ENCODE measurements at places on chromosomes 6 and 20. TPM values are rescaled to one million over a fixed set of nuclear protein-coding genes. Genes with fewer than 3 reads are reported as not detected.

The DLK2 gene
- 0.92 TPM for total RNA-seq

DNA sequence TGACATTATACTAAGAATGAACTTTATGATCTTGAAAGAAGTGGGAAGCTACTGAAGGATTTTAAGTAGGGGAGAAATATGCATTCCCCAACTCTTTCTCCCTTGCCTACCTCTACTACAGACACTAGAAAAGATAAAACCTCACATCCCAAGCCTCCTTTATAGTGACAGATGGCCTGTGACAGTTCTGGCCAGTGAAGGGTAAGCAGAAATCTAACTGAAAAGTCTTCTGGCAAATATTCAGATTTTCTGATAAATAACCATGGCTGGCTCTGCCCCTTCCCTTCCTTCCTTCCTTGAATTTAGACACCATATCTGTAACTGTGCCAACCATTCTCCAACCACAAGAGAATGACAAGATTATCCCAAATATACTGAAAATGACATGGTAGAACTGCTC lies 10.2 kb upstream of the BEND6 start:
- DNase-seq, result no peak

DNA sequence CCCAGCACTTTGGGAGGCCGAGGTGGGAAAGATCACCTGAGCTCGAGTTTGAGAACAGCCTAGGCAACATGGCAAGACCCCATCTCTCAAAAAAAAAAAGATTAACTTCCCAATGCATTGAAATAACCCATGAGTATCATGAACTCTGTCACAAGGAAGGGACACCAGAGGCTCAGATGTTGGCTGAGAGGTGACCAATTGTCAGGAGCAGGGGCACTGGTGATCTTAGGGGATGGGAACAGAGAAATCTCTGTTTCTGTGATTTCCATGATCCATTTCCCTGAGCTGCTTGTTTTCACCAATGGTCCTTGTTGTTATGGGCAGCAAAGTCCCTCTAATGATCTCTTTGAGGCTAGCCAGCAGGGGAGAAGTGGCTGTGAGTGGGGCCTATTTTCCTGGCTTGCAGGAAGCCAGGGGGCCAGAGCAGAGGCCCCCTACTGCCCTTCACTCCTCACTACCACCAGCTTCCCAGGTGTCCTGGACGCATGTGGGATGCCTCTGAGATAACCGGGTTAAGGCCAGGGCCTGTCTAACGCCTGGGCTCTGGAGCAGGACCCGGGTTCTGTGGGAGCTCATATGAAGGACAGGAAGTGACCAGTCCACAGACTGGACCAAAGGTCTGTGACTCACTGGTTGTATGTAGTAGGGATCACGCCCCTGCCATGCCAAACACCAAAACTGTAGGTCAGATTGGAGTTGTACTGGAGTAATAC lies 54.4 kb downstream of the PCNA start:
- DNase-seq, result no peak

GRCh38 chr6:155936551-155936950 lies 480.9 kb upstream of the NOX3 start:
- DNase-seq, result no peak

DNA sequence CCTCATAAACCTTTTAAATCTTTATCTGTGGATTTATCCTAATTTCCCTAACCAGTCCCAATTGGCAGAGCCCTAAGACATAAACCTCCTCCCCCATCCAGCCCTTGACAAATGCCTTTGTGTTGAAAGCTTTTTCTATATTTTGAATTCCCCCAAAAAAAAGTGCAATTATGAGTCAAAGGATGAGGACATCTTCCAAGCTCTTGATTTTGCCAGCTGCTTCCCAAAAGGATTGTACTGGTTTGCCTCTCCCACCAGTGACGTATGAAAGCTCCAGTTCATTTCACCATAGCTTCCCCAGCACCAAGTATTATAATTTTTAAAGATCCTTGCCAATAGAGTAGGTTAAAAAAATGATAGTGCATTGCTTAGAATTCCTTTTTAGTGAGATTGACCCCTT lies 38.9 kb downstream of the SIRPA start:
- DNase-seq, result no peak

The OR10C1 gene
- not detected for total RNA-seq

GRCh38 chr6:150293423-150294173 lies 75.2 kb upstream of the IYD start:
- DNase-seq, result peak; percentile 22

The OSTM1 gene
- total RNA-seq, result 32.1 TPM

GRCh38 chr6:18473755-18474154 lies 86.6 kb downstream of the RNF144B start:
- DNase-seq, result no peak

The TFAP2C gene
- total RNA-seq, result 0.35 TPM

DNA sequence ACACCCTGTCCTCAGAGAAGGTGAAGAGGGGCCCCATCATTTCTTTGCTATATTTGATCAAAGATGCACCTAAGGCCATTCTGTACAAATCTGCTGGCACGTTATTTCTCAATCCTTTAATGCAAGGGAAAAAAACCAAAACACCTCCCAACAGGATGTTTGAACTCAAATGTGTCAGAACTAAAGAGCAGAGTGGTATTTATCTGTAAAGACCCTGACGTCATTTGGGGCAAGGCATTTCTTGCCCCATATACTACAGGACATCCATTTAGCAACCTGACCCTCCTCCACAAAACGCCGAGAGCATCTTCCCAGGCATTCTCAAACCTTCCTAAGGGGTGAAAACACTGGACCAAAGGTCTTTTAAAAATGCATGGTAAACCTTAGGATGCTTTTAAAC lies 50.8 kb downstream of the ZMYND8 start:
- DNase-seq, result no peak

GRCh38 chr6:4853782-4854511 lies 77.7 kb downstream of the CDYL start:
- no peak for DNase-seq

DNA sequence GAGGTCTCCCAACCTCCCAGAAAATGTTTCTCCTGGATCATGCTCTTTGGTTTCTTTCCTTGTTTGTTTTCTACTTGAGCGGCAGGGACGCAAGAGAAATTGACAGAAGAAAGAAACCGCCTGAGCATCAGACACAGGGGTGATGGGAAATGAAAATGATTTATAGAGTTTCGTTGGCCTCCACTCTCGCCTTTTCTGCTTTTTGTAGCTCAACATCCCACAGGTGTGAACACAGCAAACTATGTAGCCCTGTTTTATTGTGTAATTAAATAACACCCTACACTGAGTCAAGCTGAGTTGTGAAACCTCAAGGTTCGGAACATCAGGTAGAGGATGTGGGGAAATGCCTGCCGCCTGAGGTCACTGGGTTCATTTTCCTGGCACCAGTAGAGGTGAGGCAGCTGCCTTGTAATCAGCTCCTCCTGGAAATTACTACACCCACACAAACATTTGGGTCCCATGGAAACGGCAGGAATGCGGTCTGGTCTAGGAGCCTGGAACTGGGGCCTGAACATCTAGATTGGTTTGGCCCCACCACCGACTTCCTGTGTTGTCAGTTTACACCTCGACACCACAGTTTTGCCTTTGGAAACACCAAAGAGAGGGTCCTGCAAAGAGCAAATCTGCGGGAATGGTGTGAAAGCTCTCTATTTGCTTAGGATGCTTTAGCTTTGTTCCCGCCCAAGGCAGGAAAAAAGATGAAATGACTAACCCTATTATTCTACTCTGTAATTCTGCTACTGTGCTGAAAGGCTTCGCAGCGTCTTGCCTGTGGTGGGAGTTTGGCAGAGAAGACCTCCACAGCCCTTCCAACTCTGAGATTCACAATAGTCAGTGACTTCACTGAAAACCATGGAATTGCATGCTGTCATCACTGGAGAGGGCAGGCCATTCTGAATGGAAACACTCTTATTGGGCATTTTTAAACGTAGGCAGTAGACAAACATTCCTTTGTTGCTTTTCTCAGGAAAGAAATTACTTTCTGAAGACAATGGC lies 53.0 kb downstream of the ADAT2 start:
- peak; percentile 44 for DNase-seq

GRCh38 chr6:44737829-44738528 lies 350.5 kb downstream of the CDC5L start:
- DNase-seq, result no peak

DNA sequence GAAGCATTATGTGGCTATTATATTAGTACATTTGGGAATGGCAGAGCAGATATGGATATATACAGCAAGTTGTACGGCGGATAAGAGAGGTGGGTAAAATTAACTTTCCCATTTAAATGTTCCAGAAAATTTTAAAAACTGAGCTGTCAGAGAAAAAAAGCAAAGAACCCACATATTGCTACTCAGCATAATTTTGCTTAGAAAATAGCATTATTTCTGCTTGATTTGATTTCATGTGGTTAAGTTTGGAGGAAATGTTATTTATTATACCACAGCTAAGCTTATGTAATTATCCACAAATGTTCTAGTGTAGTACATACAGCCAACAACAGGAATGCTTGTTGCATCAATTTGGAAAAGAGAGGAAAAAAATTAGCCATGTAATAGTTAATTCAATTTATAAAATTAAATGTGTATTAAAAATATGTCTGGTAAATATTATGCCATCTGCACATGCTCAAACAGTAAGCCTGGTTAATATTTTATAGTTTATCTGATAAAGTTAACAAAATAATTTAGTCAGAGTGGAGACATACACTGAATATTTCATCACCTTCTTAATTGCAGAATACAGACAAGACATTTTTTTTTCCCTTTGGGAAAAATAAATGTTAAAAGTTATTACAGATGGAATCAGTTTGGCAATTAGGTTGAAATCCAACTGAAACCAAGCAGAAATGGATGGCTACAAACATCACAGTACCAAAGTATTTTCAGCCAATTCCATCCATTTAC lies 172.1 kb upstream of the ID4 start:
- DNase-seq, result no peak

DNA sequence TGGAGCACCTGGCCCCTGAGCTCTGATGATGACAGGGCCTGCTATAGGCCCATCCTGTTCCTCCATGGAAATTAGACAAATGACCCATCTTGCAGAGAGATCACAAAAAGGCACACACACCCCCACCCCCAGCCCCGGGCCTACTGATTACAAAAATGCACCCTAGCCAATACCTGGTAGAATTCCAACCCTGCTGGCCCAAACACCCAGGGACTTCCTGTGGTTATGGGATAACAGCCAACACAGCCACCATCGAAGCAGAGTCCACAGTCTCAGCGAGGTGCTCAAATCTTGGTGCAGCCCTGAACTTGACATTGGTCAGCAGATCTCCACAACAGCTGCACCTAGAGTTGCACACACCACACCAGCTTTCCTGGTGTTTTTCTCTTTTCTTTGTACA lies 17.0 kb downstream of the NCR2 start:
- no peak for DNase-seq

GRCh38 chr6:132819405-132820161 lies 5.2 kb downstream of the RPS12 start:
- no peak for DNase-seq

DNA sequence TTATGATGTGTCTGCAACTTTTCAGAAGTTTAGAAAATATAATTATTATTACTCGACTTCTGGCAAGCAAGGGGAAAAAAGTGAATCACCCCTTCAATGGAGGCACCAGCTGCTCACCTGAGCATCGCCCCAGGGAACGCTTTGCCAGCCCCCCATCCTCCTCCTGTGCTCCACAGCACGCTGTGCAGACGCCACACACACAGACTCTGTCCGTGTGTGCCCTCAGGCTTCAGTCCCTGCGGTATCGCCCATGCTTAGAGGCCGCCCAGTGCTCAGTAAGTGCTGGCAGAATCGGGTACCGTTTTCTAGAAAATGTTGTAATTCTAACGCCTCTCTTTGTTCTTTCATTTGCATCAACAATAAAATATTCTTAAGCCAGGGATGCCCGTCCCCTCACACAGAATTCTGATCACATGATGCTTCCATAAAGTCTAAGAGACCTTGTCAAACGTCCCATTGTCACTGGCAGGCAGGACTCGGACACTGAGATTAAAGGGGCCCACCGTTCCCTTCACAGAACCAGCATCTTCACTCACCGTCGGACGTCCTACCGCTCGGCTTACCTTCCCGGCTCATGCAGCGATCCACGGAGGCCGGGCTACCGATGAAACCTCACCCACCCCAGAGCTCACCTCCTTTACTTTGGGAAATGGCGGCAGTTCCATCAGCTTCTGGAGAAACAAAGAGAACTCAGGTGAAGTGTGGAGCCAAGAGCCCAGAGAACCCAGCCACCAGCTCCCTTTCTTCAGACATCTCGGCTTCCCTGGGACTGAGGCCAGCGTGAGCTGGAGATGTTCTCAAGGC lies 105.5 kb downstream of the DLL1 start:
- no peak for DNase-seq

- no peak for DNase-seq
Observed at GRCh38 chr6:155349129-155349528, 34.8 kb upstream of the TFB1M start.

Data from glomerular endothelial cell (primary cell).